Stimulated activated CD4-positive, alpha-beta T cell treated with anti-CD3 and anti-CD28 coated beads, Interleukin-1b, Interleukin-23, amount 100 ng/mL, for 48 hours (primary cell): ENCODE measurements at places on chromosomes 3 and 15.

- DNase-seq = no peak
Measured at GRCh38 chr15:89460048-89460447, 36.3 kb downstream of the RHCG start.

- no peak for DNase-seq
Measured at GRCh38 chr3:155070316-155070715, 9.8 kb upstream of the MME start.

DNA sequence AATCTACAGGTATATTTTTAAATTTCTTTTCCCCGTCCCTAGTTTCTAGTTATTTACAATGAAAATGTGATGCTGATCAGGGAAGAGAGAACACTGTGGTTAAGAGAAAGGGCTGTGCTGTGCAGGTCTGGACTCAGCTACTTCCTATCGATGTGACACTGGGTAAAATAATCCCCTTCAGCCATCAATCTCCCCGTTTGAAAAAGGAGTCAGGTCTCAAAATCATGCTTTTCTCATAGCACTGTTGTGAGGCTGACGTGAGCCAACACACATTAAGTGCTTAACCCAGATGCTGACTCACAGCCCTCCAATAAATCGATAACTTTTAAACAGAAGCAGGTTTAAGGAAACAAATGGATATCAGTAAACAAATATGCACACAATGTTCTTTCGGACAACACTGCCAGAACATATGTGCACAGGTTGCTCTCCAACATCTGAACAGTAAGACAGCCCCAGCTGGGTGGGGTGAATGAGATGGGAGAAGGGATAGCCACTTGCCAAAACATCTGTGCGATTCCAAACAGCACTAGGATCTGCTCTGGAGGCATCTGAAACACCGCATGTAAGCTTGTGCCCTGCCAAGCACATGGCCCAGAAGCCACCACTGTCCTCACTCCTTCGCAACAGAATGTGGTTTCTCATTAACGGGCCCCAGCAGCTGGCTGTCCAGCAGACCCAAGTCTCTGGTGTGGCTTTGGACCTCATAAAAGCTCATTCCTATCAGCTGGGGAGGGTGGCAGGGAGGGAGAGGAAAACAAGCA, 143.2 kb upstream of the PRICKLE2 start:
- no peak for DNase-seq

- DNase-seq = no peak
Measured at GRCh38 chr15:85063522-85064079, 81.9 kb downstream of the PDE8A start.

- DNase-seq = no peak
Measured at GRCh38 chr3:165636684-165637015, 200.6 kb downstream of the BCHE start.

DNA sequence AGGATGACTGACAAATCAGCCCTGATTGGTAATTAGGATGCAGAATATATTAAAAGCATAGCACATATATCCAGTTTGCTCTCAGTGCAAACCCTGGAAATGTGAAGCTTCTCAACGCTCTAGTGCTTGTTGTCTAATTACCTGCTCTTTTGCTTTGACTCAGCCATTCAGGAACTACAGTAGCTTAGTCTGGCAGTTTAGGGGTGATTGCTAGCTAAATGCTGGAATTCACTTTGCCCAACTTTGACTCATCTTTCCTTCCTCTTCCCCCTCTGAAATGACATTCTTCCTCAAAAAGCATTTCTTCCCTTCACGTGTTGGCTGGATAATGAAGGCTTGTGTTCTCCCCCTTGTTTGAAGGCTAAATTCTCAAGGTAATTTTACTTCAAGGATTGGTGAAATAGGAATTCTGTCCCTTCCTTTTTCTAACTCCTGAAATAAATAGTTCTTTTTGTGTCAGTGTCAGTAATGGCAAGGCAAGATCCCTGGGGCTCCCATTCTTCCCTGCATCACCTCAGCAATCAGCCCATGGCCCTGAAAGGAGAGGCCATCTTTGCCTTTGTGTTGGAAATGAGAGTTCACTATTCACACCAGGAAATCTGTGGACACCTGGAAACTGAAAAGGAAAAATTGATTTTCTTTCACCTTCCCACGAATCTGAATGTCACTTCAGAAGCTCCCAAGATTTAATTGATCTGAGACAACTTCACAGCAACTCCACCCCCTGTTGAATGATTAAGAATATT, 103.6 kb downstream of the ECT2 start:
- no peak for DNase-seq
